ENCODE measurements at places on chromosomes 1 and 21.

DNA sequence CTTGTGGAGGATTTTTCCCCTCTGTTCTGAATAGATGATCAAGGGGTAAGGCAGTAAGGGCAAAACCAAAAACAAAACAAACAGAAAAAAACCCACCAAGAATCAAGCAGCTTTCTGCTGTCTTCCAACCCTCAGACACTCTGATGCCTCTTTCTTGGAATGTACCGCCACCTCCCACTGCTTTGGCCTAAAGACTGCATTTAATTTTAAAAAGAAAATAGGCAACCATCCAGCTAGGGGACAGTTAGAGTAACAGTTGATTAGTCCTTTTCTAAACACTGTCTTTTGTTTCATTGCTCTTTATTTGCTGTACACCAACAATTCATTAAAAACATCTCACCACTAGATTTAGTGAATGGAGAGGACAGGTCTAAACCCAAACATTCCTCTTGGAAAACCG lies 21.5 kb downstream of the WLS start:
- no peak for DNase-seq

- no peak for DNase-seq
Measured at GRCh38 chr21:33071770-33072306, 1.9 kb downstream of the OLIG1 start.

DNA sequence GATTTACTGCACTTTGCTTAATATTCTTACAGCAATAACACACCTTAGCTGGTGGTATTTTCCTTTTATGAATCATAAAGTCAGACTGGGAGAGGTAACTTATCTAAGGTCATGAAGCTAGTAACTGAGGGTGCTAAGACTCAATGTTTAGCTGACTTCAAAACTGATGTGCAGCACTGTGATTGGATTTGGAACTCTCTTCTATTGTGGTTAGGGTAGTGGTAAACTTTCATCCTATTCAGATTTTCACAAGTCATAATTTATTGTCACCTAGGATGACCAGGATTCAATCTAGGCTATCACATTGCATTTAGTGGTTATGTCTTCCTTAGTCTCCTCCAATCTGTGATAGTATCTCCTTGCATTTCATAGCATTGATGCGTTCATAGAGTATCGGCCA lies 18.9 kb downstream of the EPB41 start:
- no peak for DNase-seq

GRCh38 chr1:244341455-244342450 lies 110.0 kb downstream of the ADSS2 start:
- DNase-seq: no peak

DNA sequence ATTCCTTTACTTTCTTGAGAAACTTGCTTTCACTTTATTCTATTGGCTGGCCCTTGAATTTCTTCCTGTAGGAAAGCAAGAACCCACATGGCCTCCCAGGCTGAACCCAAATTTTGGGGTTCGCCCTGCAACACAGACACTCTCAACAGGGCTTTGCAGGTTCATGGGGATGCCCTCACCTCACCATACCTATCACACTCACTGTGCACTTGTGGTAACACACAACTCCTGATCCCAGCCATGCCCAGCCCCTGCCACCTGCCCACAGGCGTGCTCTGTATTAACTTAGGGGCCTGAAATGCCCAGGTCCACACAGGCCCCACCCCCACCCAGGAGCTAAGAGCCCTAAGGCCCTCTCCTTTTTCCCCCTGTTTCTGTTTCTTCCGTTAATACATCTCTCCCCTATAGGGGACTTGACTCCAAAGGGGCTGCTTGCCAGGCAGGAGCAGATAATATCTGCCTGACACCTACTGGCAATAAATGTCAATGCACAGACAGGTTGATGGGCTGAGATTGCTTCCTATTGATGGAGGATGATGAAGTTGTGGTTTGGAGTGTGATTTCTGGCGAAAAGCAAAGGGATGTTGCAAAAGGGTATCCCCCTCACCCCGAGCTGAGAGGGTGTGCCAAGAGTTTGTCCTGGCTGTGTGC lies 171.5 kb downstream of the AJAP1 start:
- DNase-seq: no peak

DNA sequence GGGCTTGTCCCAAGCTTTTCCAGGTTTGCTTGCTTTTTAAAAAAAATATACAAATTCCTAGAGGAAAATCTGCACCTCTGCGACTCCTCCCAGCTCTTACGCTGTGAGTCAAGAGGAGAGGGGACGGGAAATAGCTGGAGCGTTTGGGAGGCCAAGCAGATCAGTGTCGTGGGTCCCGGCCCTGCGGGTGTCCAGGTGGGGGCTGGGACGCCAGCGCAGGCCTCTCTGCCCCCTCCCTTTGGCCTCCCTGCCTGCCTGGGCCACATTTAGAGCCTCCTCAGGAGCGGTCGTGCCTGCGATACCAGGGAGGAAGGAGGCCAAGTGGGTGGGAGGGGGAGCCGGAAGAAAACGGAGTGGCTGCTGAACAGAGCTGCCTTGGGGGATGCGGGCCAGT lies 9.0 kb downstream of the WNT4 start:
- no peak for DNase-seq

GRCh38 chr1:52355436-52355835 lies 10.6 kb downstream of the CC2D1B start:
- no peak for DNase-seq

DNA sequence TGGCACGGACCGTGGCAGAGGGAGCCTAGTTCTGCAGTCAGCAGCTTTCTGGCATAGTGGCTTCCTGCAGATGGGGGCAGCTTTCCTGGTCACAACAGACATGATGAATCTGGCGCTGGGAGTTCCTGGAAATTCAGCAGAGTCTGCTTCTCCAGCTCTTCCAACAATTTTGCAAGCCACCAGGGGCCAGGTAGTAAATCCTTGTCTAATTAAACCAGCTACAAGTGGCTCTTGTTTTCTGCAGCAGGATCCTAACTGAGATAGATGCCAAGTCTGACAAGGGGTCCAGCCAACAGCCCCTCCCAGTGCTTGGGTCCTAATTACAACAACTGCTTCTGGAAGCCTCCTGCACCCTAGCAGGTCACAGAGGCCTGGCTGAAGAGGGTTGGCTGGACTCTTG lies 35.8 kb downstream of the TRIM62 start:
- no peak for DNase-seq

- DNase-seq: no peak
Measured at GRCh38 chr1:65866439-65866838, 73.7 kb downstream of the PDE4B start.

DNA sequence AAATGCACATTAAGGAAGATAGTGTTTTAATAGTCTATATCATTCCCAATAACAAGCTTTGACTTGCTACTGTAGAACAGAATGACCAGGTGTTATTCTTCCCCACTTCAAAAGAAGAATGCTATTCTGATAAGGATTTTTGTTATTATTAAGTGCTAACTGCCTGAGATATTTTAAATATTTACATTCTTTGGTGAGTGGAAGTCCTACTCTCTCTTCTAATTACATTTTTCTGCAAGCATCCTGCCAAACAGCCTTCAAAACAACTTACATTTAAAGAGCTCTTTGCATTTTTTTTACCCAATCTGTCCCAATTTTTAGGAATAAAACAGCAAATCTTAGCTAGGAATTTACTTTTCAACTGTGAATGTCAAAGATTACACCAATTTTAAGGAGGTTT lies 23.5 kb upstream of the SYDE2 start:
- no peak for DNase-seq

- no peak for DNase-seq
Measured at GRCh38 chr21:42991992-42992740, 17.8 kb downstream of the PKNOX1 start.

DNA sequence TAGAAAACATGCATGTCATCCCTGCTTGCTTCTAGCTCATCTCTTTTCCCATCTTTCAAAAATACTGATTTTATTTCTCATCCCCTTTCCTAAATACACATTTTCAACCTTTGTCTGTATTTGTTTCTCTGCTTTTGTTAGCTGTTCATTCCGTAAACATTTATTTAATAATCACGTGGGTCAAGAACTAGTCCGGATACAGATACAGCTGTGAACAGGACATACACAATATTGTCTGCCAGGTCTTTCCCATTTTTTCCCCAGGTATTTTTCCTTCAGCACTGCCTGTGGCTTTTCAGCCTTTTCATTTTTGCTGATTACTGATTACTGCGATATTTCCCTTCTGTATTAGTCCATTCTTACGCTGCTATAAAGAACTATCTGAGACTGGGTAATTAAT lies 5.7 kb downstream of the PER3 start:
- no peak for DNase-seq

DNA sequence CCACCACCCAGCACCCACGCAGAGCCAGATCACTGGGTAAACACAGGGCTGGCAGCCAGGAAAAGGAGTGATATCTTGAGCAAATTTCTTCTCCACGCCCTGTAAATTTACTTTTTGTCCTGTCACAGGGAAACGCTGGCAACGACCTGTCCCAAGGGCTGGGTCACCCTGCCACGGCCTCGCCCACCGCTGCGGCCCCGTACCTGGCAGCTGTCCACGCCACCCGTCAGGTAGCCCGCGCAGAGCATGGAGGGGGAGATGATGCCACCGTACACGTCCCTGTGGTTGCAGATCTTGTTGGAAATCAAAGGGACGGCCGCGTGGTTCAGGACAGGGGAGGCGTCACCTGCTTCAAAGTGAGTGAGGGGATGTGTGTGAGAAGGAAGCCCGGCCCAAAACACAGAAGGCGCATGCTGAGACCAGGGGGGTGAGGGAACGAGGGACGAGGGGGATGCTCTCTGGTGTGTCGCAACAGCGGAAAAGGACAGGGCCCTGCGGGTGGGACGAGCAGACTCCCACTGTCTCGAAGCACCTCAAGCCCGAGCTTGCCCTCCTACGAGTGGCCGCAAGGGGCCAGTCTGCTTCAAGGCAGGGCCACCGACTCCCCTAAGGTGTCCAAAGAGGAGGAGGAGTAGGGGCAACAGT lies 10.1 kb upstream of the TFF1 start:
- DNase-seq: no peak

Measured in D721Med (cell line).